ENCODE measurements at places on chromosomes 3 and 15. TPM values are rescaled to one million over a fixed set of nuclear protein-coding genes. Genes with fewer than 3 reads are reported as not detected.

DNA sequence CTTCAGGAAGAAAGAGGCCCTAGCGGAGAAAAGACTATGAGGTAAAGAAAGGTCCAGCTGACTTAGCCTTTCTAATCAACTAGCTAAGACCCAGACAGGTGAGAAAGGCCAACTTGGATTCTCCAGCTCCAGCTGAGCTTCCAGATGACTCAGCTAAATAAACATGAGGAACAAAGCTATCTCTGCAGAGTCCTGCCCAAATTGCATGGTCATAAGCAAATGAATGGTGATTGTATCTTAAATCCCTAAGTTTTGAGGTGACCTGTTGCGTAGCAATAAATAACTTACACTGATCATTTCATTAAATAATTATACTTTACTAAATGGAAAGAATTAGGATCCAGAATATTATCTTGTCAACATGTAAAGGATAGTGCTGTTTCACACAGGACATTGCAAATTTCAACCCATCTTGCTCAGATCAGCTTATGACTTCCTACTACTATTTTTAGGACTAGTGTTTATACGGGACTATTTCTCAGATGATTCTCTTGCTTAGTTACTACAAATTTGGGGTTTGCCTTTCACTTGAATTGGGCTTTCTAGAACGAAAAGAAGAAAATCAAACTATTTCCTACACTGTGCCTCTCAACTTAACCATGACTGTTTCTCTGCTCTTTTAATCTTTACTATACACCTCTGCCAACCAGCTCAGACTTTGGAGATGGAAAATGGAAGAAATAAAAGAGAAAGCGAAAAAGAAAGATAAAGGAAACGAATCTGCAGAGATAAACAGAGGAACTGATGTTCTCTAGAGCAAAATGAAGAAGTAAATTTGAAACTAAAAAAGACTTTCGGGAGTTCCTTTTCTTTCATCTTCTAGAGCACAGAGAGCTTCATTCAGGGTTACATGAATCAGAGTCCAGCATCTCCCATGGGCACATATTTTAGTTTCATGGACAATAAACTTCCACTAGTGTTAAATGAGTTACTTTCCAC is 6.6 kb upstream of the ADGRG7 start:
- H3K27ac ChIP-seq = peak overlapping the region; percentile 16
- peak overlapping the region; percentile 35 for H3K4me3 ChIP-seq
- DNase-seq = no peak
- no peaks in the 10 kb centered on the region for H3K36me3 ChIP-seq
- peaks cover 13% of the 10 kb centered on the region for H3K4me1 ChIP-seq

GRCh38 chr15:87045746-87046145 is 966.1 kb downstream of the AGBL1 start:
- H3K4me1 ChIP-seq = no peaks in the 10 kb centered on the region
- H3K27me3 ChIP-seq = no peaks in the 10 kb centered on the region
- no peak for DNase-seq
- H3K36me3 ChIP-seq = no peaks in the 10 kb centered on the region
- H3K27ac ChIP-seq = no peak overlapping the region

GRCh38 chr15:38474155-38474757 is 20.3 kb downstream of the FAM98B start:
- H3K27ac ChIP-seq = peak overlapping the region; percentile 22
- H3K36me3 ChIP-seq = peaks cover 10% of the 10 kb centered on the region
- no peaks in the 10 kb centered on the region for H3K27me3 ChIP-seq
- no peak overlapping the region for H3K4me3 ChIP-seq
- no peak for DNase-seq
- no peaks in the 10 kb centered on the region for H3K4me1 ChIP-seq

DNA sequence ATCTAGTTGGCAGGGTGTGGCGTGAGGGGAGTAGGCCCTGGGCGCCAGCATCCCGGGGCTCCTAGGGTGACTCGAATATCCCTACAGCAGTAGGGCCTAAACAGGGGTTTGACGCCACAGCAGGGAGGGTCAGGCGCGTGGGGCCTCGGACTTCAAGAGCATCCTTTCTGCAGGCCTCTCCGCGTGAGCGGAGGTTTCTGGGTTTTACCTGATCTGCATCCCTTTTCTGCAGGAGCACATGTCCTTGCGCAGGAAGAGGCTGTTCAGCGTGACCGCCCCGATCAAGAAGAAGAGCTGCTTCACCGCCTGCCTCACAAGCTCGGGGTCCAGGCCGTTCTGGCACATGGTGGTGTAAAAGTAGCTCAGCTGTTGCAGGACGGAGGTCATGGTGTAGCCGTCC is 13.5 kb upstream of the GNB5 start:
- no peak overlapping the region for H3K4me3 ChIP-seq
- no peak overlapping the region for H3K27ac ChIP-seq
- H3K4me1 ChIP-seq = no peaks in the 10 kb centered on the region
- H3K36me3 ChIP-seq = no peaks in the 10 kb centered on the region

DNA sequence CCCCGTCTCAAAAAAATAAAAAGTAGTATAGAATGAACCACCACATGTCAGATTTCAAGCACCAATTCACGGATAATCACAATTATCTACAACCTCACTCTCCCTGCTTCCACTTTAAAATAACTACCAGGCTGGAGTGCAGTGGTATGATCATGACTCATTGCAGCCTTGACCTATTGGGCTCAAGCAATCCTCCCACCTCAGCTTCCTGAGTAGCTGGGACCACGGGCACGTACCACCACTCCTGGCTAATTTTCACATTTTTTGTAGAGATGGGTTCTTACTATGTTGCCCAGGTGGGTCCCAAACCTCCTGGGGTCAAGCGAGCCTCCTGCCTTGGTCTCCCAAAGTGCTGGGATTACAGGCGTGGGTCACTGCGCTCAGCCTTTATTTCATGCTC is 38.1 kb upstream of the LDHAL6B start:
- peaks cover 15% of the 10 kb centered on the region for H3K4me1 ChIP-seq
- DNase-seq = no peak
- no peaks in the 10 kb centered on the region for H3K36me3 ChIP-seq
- no peak overlapping the region for H3K4me3 ChIP-seq

PRR23E gene
- not detected for total RNA-seq

ITIH4 gene
- 8.5 TPM for total RNA-seq

DNA sequence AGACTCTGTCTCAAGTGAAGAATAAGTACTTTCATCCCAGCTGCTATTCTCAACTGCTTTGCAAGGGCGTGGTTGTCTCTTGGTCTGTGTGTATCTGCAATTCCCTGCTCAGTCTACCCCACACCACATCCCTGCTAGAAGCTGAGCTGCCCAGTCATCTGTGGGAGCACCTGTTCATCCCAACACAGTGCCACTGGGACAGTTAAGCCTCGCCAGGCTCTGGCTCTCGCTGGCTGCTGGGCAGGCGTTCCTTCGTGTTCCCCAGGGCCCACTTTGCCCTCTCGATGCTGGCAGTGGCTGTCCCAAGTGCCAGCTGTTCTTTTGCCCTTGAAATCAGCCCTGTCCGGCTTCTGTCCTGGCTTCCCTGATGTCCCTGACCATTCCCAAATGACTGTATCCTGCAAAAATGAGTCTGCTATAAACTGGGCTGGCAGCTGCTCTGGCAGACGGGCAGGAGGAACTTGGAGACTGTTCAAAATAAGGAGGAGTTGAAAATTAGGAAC is 91.6 kb upstream of the KLHL25 start:
- no peak overlapping the region for H3K4me3 ChIP-seq
- no peaks in the 10 kb centered on the region for H3K36me3 ChIP-seq
- DNase-seq = no peak
- no peak overlapping the region for H3K27ac ChIP-seq
- peaks cover 18% of the 10 kb centered on the region for H3K27me3 ChIP-seq

- H3K27me3 ChIP-seq = peaks cover 2% of the 10 kb centered on the region
- no peak overlapping the region for H3K27ac ChIP-seq
- DNase-seq = no peak
- H3K4me1 ChIP-seq = no peaks in the 10 kb centered on the region
- no peaks in the 10 kb centered on the region for H3K36me3 ChIP-seq
Measured at GRCh38 chr3:141845407-141846049, 30.9 kb upstream of the ATP1B3 start.

IGF2BP2 gene
- total RNA-seq = 5.0 TPM

DNA sequence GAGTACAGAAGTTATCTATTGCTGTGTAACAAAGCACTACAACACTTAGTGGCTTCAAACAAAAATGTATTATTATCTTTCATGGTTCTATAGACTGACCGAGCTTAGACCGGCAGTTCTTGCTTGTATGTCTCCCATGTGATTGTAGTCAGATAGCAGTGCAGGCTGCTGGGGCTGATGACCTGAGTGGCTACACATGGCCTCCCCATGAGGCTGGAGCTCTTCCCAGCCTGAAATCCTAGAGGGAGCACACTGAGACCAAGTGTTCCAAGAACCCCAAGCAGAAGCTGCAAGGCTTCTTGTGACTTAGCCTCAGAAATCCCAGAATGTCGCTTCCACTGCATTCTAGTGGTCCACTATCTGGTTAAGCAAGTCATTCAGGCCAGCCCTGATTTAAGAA is 141.2 kb upstream of the TLE3 start:
- no peak overlapping the region for H3K4me3 ChIP-seq
- no peak overlapping the region for H3K27ac ChIP-seq
- H3K4me1 ChIP-seq = peaks cover 46% of the 10 kb centered on the region
- no peak for DNase-seq

DNA sequence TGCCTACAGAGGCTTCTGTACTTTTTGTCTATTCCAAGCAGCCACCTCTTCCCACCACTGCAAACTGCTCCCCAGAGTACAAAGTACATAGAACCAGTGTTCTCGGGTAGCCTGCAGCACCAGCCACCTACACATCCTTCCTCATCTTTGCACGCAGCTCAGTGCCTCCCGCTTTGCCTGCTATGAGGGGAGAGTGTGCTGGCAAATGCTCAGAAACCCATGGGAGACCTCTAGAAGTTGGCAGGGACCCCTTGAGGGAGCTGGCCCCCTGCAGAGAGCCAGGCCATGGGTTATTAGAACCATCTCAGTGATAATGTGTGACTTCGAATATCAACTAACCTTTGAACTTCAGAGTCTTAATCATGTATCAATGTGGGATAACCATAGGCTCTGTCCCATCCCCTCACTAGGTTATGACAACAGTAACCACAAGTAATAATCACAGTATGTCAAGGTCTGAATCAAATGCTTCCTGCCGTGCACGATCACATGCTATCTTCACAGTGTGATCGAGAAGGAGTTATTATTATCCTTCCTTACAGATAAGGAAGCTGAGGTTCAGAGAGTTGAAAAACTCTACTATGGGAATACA is 22.8 kb upstream of the SMAD3 start:
- no peak for DNase-seq
- peaks cover 26% of the 10 kb centered on the region for H3K4me1 ChIP-seq
- peaks cover 7% of the 10 kb centered on the region for H3K27me3 ChIP-seq
- H3K36me3 ChIP-seq = no peaks in the 10 kb centered on the region
- H3K4me3 ChIP-seq = no peak overlapping the region

DNA sequence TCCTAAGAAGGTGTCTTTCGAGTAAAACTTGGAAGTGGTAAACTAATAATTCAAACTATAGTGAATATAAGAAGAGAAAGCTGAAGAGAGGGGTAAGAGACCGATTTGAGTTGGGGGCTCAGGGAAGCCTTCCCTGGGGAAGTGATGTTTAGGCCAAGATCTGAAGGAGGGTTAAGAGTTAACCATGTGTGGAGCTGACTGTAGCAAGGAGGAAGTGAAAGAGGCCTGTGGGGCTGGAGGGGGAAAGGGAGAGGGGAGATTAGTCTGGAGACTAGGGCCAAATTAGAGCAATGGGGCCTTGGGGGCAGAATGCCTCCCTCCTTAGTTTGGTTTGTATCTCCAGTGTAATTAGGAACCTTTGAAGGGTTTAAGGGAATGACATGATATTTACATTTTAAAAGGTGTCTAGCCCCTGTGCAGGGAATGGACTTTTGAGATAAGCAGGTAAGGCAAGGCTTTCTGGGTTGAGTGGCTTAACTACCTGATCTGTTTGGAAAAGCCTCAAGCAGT is 2.2 kb downstream of the ZNF592 start:
- peaks cover 49% of the 10 kb centered on the region for H3K4me1 ChIP-seq
- no peak for DNase-seq
- peak overlapping the region; percentile 93 for H3K27ac ChIP-seq
- peak overlapping the region; percentile 96 for H3K4me3 ChIP-seq

GRCh38 chr15:81275711-81276392 is 48.1 kb downstream of the STARD5 start:
- H3K36me3 ChIP-seq = peaks cover 10% of the 10 kb centered on the region
- no peak for DNase-seq
- H3K4me1 ChIP-seq = peaks cover 8% of the 10 kb centered on the region
- no peaks in the 10 kb centered on the region for H3K27me3 ChIP-seq
- peak overlapping the region; percentile 18 for H3K27ac ChIP-seq

DNA sequence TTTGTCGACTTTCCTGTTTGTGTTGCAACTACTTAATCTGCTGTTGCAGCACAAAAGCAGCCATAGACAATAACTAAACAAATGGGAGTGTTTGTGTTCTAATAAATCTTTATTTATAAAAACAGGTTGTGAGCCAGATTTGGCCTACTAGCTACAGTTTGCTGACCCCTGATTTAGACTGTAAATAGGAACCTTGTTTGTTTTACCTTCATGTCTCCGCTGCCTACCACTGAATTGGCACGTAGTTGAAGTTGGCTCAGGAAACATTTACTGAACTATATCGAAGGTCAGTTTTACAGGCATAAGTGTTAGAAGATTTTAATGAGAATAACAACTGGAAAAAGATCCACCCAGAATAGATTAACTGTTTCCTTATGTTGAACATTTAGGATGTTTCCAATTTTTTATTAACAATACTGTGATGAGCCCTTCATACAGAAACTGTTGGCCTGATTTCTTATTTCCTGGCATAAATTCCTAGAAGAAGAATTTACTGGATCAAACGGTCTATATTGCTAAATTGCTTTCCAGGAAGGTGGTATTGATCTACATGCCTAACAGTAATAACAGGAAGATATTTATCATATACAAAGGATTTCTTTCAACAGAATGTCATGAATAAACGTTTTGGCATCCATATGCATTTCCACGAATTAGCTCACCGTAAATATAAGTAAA is 156.2 kb upstream of the NR2E3 start:
- no peak for DNase-seq
- no peaks in the 10 kb centered on the region for H3K36me3 ChIP-seq
- H3K4me3 ChIP-seq = no peak overlapping the region
- no peaks in the 10 kb centered on the region for H3K4me1 ChIP-seq

PDIA3 gene
- total RNA-seq = 365 TPM

FANCD2OS gene
- total RNA-seq = not detected

- H3K4me3 ChIP-seq = no peak overlapping the region
- H3K27ac ChIP-seq = no peak overlapping the region
- no peaks in the 10 kb centered on the region for H3K27me3 ChIP-seq
- peaks cover 13% of the 10 kb centered on the region for H3K36me3 ChIP-seq
- DNase-seq = no peak
Measured at GRCh38 chr3:135869439-135870105, 96.0 kb upstream of the PPP2R3A start.

GOLGA6A gene
- total RNA-seq = not detected

GRCh38 chr3:139389552-139390368 is at the start of gene COPB2:
COPB2 (minus strand) TSS chr3:139389647; CDS start chr3:139389550, 97 bp downstream.
- H3K27ac ChIP-seq = peak within 1 kb of the TSS; percentile 94
- H3K4me3 ChIP-seq = peak within 1 kb of the TSS; percentile 95
- peak; percentile 99 for DNase-seq
- H3K27me3 ChIP-seq = no peaks in the 10 kb centered on the region

DNA sequence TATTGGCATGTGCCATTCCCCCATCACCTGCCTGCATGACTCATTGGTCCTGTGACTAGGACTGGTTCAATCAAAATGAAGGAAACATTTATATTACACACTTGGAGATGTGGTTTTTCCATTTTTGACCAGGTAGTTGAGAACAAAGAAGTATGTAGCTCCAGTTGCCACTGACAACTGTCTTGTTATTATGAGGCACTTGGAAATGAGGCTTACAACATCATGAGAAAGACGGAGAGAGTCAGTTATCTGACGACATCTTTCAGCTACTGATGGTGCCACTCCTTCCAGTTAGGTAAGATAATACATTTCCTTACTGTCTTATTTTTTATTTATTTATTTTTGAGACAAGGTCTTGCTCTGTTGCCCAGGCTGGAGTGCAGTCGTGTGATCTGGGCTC is 21.8 kb upstream of the PROK2 start:
- DNase-seq = no peak
- no peaks in the 10 kb centered on the region for H3K36me3 ChIP-seq
- H3K4me1 ChIP-seq = no peaks in the 10 kb centered on the region
- H3K27me3 ChIP-seq = peaks cover 9% of the 10 kb centered on the region
